Memory B cell (primary cell): ENCODE measurements at places on chromosomes 6 and 20.

DNA sequence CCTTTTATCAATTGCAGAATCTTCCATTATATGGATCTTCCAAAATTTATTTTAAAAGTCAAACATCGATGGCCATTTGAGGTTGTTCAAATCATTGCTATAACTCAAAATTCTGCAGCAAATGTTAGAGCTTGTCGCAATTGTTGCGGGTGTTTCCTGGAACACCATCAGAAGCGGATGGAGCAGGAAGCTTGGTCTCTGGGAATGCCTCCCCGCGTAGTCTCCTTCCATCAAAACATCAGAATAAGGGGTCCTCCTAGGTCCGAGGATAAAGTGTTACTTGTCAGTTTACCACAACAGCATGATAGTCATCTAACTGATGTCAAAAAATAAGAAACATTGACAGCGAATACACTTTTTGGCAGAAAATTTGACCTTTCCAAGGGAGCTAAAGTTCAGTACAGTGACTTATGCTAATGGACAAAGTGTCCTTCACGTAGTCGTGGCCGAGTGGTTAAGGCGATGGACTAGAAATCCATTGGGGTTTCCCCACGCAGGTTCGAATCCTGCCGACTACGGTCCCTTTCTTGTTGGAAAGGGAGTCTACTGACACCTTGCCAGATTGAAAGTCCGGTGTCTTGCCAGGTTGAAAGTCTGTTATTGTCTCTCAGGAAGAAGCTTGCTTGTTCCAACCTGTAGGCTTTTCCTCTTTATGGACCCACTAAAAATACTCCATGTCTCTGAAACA, 59.0 kb upstream of the ZNF184 start:
- DNase-seq = no peak

- DNase-seq = peak; percentile 37
These were observed 100.9 kb downstream of the HFE start for GRCh38 chr6:26187981-26188635.

GRCh38 chr6:74752303-74752702, 453.6 kb downstream of the COL12A1 start:
- DNase-seq = no peak

DNA sequence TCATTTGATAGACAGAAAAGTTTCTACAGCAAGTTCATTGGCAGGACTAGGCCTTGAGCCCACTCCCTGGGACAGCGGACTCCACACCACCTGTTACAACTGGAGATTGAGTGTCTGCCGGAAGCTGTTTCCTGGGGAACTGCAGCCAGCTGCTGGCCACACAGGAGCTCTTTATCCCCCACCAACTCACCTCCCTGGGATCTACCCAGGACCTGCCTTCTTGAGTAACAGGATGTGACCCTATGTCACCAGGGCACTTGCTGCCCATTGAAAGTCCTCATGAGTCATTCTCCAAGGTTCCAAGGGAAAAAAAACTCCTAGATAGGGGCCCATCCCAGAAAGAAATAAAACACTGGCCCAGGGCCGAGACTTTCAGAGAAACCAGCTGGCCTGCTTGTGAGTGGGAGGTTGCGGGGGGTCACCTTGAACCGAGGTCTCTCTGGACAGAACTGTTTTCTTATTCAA, 37.4 kb upstream of the SLC9A8 start:
- DNase-seq = no peak

GRCh38 chr20:22260506-22260905, 323.9 kb downstream of the FOXA2 start:
- no peak for DNase-seq

DNA sequence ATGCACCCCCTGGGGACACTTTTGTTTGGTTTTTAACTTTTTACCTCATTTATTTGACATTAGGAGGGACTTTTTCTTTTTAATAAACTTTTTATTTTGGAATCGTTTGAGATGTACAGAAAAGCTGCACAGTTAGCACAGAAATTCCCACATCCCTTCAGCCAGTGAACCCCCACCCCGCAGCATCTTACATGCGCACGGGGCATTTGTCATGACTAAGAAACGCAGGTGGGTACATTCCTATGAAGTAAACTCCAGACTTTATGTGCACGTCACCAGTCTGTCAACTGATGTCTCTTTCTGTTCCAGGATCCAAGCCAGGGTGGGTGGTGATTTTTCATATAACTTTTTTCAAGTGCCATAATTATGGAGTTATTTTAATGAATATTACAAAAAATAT, 4.9 kb upstream of the ZNF831 start:
- no peak for DNase-seq

DNA sequence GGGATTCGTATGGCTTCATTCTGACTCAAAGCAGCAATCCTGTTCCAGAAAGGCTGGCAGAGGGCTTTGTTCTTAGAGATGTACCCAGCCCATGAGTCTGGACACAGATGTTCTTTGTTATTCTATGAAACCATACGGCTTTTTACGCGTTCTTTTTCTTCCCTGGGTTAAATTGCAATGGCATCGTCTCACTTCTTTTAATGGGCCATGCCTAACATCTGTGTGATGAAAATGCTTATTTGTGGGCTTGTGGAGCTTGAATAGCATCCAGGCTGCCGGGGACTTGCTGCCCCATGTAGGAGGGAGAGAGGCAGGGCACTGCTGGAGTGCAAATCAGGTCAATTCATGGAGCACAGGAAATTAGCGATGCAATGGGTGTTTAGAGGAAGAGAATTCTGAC, 19.4 kb downstream of the FAM50B start:
- no peak for DNase-seq

DNA sequence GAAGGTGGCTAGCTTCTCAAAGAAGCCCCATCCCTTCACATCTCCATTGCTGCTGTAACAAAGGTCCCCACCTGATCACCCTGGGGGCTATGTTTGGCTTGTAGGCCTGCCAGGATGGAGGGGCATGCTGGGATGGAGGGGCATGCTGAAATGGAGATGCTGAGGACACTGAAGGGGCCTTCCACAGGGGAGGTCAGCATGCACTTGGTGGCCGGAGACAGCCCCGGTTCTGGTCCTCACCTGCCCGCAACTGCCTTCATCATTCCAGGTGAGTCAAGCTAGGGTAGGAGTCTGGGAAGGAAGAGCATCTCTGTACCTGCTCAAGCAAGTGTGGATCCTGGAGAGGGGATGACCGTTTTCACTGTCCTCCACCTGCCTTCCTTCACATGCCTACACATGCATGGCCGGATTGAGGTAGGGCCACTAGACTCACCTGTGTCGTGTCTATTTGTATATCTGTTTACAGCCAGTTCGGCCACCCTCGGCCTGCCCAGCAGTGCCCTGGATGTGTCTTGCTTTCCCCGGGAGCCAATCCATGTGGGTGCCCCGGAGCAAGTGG, 6.0 kb downstream of the L3MBTL1 start:
- no peak for DNase-seq

DNA sequence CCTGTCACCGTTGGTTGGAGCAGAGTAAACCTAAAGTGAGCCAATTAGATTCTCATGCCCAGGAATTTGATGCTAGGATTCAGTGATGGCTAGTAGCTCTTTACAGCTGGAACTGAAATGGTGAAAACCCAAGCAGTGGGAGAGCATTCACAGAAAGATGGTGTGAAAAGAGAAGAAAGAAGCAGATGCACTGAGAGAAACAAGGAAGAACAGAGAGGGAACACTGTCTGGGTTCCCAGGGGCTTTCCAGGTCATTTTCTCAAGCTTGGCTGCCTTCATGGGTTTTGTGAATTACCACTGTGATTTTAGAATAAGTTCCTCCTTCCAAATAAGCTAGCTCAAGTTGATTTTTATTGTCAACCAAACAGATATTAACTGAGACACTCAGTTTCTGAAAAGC, 104.1 kb upstream of the AKIRIN2 start:
- DNase-seq = no peak

GRCh38 chr6:1798303-1798964, 188.7 kb downstream of the FOXC1 start:
- DNase-seq = no peak

GRCh38 chr6:116497113-116497676, 14.2 kb upstream of the CALHM5 start:
- DNase-seq = no peak

DNA sequence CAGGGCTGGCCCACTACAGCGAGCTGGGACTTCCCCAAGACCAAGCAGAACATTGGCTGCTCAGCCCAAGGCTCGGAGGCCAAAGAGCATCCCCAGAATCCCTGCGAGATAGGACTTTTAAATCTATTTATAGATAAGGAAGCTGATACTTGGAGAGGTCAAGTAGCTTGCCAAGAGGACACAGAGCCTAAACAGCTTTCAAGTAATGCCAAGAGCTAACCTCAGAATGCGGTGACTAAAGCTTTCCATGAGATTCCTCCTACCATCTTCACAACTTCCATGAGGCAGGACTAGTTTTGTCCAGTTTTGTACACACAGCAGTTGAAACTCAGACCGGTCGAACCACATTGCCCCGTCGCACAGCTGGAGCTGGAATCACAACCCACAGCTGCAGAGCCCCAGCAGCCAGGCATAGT, 168.1 kb upstream of the TOP1 start:
- DNase-seq = no peak

DNA sequence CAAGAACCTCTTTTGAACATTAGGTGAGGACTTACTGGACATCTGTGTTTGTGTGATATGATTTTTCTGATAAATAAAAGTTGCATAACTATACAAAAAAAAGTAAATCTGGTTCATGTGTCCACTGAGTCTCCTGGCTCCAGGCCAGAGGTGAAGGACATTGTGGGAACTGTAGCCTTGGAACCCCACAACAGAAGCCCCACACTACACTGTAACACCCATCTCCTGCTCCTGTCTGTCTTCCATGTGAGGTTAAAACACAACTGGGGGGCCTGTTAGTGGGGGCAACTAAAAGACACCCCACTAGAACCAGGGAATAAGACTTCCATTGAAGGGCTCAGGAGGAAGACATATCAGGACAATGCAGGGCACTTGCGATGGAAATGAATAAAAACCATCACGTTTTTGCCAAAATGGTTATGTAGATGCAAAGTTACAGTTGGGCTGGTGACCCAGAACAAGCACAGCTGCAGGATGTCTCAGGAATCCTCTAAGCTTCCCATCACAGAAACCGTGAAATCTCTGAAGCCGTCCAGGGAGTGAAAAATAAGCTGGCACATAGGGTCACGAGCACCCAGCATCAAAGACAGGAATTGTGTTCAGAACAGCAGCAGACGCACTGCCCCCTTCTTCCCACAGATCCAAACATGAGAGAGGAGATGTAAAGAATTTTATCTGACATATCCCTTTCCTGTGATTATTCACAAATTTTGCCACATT, 36.7 kb upstream of the PCSK2 start:
- no peak for DNase-seq

GRCh38 chr6:151027295-151027747, 161.8 kb downstream of the MTHFD1L start:
- no peak for DNase-seq

DNA sequence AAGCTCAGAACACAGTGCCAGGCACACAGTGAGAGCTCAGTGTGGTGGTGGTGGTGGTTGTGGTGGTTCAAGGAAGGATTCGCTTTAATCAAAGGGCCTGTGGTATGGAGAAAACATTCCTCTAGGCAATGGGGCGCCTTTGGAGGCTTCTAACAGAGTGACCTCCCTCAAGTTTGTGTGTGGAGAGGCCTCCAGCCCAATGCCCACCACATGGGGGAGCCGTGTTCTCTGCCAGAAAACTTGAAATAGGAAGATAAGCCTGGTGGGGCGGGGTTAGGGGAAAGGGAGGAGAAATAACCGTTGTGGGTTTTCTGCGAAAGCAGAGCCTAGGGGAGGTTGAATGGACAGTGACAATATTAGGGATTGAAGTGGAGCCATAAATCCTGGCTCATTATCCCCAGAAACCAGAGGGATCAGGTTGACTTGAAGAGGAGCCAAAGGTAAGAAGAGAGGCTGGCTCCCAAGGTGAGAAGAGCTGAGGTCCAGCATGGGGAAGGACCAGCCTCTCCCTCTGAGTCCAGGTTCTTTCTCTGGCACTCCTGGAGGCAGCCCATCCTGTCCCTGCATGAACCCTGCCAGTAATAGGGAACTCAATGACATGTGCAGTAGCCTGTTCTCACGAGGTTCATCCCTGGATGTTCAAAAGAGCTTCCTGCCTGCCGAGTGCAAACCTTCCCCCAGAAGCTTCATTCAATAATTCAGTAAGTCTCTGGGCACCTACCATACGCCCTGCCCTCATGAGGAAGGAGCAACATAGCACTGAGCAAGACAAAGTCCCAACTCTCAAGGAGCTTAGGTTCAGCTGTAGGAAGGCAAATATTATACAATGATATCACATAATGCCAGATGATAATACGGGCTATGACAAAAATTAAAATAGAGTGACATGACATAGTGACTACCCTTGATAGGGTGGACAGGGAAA, 51.4 kb downstream of the TGM2 start:
- DNase-seq = no peak

DNA sequence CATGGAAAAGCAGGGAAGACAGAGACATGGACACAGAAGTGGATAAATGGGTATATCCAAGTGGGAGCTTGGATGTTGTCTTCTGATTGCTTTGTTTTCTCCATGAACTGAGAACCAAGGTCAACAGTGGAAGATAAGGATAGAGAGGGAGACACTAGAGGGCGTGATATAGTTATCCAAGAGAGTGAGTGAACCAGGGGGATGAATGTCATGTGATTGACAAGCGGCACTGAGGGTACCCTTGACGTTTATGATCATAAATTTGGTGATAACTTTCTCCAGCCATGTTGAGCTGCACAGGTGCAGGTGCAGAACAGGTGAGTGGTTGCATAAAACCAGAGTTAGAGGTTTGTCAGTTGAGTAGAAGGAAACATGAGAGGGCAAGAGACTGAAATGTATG, 20.7 kb downstream of the EBF4 start:
- DNase-seq = no peak

DNA sequence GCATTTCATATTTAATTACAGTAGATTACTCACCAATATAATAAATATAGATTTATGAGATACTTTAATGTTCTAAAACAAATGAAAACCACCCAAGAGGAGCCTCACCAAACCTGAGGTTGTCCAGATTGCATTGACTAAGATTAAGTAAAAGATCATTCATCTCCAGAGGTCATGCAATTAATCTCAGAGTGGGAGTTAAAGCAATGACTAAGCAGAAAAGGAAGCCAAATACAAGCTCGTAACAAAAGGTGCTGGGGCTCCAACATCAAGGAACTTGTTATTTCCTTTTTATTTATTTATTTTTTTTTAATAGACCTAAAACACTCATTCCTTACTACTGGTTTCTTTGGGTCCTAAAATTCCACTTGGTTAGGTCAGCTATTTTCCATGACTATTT, 57.7 kb downstream of the RSPO3 start:
- DNase-seq = no peak

DNA sequence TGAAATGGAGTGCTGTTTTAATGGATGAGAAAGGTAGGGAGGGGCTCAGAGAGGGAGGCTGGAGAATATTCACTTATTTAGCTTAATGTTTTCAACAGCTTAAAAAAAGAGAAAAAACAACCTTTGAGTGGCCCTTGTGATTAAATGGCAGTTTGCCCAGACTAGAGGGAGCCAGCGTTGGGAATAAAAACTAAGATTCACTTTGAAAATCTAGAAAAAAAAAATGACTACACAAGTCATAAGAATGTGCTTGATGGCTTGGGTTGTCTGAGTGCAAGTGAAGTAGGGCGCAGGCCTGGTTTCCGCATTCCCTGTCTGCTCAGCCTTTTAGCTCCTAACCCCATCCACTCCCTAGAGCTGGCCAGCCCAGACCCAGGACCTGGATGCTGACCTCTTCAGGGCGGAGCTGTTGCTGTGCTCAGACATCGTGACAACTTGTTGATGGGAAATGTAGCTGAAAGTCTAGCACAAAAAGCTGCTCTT, 28.9 kb downstream of the UTRN start:
- no peak for DNase-seq
